Activated naive CD4-positive, alpha-beta T cell treated with anti-CD3 and anti-CD28 coated beads, Interleukin-2, amount 50 U/mL, for 16 hours (primary cell): ENCODE measurements at places on chromosomes 7 and 10.

- peak; percentile 69 for DNase-seq
Observed at GRCh38 chr10:31133792-31134310, 102.2 kb upstream of the ZNF438 start.

GRCh38 chr10:104639590-104640338, 1.3 kb upstream of the SORCS3 start:
- no peak for DNase-seq

- peak; percentile 28 for DNase-seq
Observed at GRCh38 chr7:12111422-12112405, 99.4 kb upstream of the TMEM106B start.

GRCh38 chr7:24706211-24707170, 50.8 kb downstream of the GSDME start:
- no peak for DNase-seq

DNA sequence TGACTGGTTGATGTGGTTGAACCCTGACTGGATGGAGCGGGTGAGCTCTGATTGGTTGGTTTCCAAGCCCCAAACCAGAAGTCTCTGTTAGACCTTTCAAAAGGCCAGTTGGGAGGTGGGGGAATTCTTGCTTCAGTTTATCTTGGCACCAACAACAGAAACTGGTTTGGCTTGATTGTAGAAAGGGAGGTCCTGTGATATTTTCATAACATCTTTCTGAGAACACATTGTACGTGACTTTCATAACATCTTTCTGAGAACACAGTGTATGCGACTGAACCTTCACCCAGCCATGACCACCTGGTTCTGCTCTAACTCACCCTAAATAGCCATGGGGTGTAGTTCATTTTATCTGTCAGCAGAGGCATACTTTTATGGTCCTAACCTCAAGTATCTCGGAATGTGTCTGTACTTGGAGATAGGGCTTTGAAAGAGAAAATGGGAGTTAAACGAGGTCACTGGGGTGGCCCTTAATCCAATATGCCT, 88.3 kb downstream of the GALNT17 start:
- no peak for DNase-seq
